ENCODE measurements at places on chromosomes 2 and 18.

- no peak for DNase-seq
These were observed 50.8 kb downstream of the WIPF1 start for GRCh38 chr2:174546519-174547506.

DNA sequence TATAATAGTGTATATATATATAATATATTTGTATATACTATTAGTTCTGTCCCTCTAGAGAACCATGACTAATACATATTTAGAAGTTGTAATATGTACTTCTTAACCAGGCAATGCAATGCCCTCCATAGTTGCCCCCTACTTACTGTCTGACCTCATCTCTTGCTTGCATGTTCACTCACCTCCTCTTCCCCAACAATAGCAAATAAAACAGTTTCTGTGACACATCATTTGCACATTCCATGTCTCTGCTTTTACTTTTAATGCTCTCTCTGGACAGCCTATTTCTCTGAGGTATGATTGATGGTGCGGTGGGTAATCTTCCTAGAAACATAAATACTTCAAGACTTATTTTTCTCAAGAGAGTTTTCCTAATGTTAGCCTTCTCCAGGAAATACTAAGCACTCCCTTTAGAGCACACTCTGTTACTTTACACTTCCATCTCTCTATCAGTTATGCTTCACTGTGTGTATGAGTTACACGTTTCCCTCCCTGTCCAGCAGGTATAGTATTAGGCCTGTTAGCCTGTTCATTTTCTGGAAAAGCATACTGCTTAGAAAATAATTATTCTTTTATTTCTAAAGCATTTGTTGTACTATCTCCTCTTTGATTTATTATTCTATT lies 295.6 kb upstream of the LRATD1 start:
- no peak for DNase-seq

DNA sequence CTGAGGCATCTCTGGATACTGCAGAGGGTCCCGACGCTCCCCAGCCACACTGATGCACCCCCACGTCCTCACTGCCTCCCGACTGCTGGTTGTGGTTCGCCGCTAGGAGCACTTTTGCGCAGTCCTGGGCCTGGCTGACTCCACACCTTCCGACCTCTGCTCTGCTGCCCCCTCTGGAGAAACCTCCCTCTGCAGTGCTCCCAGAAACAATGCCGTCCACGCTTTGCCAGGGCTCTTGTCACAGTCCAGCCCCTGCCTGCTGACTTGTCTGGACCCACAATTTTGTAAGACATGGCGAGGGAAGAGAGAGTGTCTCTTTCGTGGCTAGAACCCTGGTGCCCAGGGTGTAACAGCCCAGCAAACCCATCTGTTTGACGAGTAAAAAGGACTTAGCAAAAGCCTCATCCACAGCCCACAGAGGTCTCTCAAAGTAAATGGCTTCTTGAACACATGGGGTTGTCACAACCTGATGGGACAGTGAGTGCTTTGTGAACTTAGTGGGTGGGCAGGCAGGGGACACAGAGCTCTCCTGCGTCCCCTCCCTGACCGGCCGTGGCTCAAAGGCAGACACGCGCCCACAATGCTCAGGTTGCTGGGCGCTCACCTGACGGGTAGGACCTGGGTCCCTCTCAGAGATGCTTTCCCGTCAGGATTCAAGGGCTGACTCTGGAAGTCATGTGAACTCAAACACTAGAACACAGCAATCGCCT lies 4.0 kb downstream of the COPS9 start:
- no peak for DNase-seq

- no peak for DNase-seq
These were observed 1.2 kb downstream of the TMEM247 start for GRCh38 chr2:46480562-46480961.

- no peak for DNase-seq
These were observed 55.2 kb downstream of the ANKMY1 start for GRCh38 chr2:240502430-240503121.

DNA sequence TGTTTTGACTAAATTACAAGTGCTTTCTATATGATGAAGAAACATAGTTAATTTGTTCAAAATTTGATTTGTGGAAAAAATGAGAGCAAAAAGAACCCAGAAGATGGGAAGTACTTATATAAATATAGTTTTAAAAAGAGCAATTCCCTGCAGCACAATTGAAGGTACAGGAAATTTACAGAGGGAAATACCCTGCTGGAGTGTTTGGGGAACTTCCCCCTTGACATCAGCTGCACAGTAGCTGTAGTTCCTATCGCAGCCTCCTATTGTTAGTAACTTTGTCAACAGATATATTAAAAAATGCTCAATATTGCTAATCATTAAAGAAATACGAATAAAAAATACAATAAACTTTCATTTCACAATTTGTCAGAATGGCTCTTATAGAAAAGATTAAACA lies 1118.8 kb upstream of the ZEB2 start:
- DNase-seq = no peak

DNA sequence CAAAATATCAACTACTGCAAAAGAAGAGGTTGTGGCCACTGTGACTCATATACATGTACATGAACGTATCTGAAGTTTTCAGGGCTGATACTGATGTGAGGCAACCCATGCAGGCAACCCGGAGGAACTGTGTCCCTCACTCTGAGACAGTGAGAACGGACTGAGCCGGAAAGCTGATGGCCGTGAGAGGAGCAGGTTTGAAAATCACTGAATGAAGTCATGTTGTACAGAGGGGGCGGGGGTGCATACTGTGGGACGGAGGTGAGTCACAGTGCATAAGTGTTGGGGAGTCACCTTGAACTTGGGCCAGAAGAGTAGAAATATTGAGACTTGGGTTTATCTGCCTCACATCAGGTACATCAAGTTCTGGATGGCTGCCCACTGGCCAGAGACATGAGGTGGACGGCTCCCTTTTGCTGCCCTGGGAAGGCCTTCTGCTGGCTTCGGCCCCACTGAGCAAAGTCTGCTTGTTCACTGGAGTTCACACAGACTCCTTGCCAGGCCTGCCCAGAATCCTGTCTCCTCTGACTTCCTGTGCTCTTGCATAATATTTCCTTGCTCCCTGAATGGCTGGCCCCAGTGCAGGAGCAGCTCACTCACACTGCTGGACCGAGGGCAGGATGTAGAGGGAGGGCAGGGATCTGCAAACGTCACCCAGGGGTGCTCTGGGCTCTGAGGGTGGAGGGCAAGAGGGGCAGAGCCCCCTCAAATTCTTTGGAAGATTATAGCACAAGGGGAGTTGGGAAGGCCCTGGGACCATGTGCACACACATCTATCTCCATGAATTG lies 18.1 kb downstream of the EPAS1 start:
- no peak for DNase-seq

DNA sequence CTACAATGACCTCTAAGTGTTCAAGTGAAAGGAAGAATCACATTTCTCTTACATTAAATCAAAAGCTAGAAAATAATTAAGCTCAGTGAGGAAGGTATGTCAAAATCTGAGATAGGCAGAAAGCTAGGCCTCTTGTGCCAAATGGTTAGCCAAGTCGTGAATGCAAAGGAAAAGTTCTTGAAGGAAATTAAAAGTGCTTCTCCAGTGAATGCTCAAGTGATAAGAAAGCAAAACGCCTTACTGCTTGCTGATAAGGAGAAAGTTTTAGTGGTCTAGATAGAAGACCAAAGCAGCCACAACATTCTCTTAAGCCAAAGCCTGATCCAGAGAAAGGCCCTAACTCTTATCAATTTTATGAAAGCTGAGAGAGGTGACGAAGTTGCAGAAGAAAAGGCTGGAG lies 932.3 kb upstream of the ACVR2A start:
- DNase-seq = no peak

- no peak for DNase-seq
These were observed 114.0 kb downstream of the DSEL start for GRCh38 chr18:67402543-67402942.

- no peak for DNase-seq
These were observed 93.3 kb upstream of the CDC42EP3 start for GRCh38 chr2:37764739-37765138.

DNA sequence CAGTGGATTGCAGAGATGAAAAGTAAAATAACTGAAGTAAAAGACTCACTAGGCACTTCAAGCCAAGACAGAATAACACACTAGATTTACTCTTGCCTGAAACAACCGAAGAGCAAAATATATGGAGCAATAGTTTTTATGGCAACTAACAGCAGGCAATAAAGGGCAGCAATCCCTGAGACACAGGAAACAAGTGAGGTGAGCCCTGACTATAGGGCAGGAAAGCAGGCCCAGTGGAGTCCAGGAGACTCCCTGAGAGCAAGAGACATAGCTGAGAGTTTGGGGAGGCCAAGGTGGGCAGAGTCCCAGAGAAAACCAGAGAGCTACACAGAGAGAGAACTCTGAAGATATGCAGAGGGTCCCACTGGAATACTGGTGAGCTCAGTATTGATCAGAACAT lies 18.8 kb downstream of the FARSB start:
- no peak for DNase-seq

GRCh38 chr2:173399229-173399628 lies 44.6 kb downstream of the CDCA7 start:
- no peak for DNase-seq

GRCh38 chr2:237529452-237530402 lies 36.6 kb upstream of the PRLH start:
- DNase-seq = peak; percentile 72

DNA sequence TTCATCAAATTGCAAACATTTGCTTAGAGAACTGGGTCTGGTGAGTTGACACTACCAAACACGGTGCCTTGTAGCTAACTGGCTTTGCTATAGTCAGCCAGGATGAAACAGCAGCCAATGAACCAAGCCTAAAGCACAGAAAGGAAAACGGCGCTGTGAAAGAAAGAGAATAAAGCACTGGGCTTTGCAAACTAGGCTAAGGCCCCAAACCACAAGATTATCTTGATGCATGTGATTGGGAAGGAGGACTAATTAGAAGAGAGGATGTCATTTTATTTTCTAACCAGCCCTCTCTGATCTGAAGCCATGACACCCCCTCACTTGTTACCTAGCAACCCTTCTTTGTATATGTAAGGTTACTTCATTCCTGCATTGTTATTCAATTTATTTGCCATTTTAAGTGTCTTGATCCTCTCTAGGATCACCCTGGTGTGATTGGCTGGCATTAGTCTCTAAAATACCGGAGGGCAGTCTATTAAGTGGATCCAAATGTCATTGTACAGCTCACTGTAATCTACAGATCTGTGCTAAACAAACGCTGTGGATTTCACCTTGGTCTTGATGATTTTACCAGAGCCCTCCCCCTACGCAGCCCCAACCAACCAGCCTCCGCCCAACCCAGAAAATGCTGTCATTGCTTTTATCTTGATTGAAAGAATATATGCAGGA lies 395.4 kb upstream of the ACVR2A start:
- no peak for DNase-seq

- no peak for DNase-seq
These were observed 38.8 kb upstream of the CTAGE1 start for GRCh38 chr18:22456547-22456946.

DNA sequence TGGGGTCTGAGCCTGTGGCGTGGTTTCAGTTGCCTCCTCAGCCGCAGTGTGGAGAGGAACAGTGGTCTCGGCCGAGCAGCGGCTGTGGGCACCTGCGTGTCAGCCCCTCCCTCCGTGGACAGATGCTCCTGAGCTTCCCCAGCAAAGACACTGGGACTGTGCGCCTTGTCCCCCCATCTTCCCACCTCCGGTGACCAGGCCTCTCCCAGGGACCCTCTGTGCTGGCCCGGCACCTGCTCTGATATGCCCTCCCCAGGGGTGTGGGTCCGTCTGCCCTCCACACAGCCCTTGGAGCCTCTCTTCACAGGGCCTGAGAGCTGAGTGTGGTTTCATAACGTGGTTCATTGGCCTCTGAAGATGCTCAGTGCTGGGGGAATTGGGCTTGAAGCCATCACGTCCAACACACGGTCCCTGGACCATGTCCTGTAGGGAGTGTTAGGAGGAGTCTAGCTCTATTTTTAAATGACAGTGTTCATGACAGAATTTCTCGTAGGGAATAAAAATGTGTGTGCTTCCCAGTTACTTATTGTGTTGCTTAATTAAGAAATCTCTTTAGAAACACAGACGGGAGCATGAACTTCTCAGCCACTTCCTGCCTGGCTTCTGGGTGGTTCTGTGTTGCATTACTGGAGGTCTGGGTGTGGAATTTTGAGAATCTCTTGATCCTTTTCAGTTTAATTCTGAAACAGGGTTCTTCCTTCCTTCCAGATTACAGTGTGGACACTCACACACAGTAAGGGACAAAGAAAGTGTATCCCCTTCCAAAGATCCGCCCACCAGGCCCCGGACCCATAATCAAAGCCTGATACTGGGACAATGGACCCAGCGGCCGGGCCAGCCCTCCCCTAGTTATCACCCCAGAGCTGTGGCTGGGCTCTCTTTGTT lies 110.7 kb downstream of the NFATC1 start:
- DNase-seq = no peak

DNA sequence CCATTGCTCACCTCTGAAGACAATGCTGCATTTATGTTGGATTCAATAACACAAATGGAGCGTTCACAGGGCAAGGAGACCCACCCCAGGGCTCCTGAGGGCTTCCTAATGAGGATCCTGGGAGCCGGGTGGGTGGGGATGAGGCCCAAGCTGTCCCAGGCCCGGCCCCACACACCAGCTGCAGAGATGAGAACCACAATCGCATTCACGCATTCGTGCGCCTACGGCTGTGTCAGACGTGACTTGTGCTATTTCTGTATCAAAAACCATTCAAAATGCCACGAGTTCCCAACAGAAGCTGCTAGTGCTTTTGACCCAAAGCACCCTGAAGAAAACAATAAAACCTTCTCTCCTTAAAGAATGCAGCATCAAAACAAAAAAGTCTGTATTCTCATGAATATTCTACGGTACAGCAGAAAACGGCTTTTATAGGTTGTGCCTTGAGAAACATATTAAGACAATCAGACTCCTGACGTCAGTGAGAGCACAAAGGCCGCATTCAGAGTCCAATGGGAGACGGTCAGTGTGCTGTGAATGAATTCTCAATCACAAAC lies 205.4 kb downstream of the HDAC4 start:
- no peak for DNase-seq

- DNase-seq = no peak
These were observed 3.3 kb upstream of the MTLN start for GRCh38 chr2:110215566-110216158.

GRCh38 chr2:209321076-209321475 lies 102.8 kb upstream of the MAP2 start:
- DNase-seq = no peak

GRCh38 chr2:115105966-115106365 lies 663.5 kb downstream of the DPP10 start:
- no peak for DNase-seq

- peak; percentile 71 for DNase-seq
These were observed at the start of gene AGPS for GRCh38 chr2:177392373-177393202. Gene AGPS, plus strand, starts transcription at chr2:177392773. Its CDS starts 17 bp downstream, at chr2:177392790.

- no peak for DNase-seq
These were observed 68.3 kb upstream of the ARL4C start for GRCh38 chr2:234565201-234565600.

Data from GM12892 (cell line).